H1 (cell line): ENCODE measurements at places on chromosomes 7 and 10. TPM values are rescaled to one million over a fixed set of nuclear protein-coding genes. Genes with fewer than 3 reads are reported as not detected.

Gene SPAM1
- not detected in 2 replicates for total RNA-seq

GRCh38 chr7:139591550-139592195 is 68.2 kb downstream of the CLEC2L start:
- 0 out of 2 replicates have a peak, but pooled peaks cover 12% of the 10 kb centered on the region for H3K36me3 ChIP-seq
- H3K4me3 ChIP-seq: no peak overlapping the region
- H3K27me3 ChIP-seq: no peaks in the 10 kb centered on the region

GRCh38 chr7:8261711-8262695 is at the start of gene ICA1:
Gene ICA1, minus strand, starts transcription at chr7:8262167. Its CDS starts 26,241 bp downstream, at chr7:8235926.
- H3K36me3 ChIP-seq: no peaks in the 10 kb centered on the region
- H3K27me3 ChIP-seq: no peaks in the 10 kb centered on the region
- no peaks in the 10 kb centered on the region for H3K4me1 ChIP-seq
- peak; percentile 89 for DNase-seq

- no peaks in the 10 kb centered on the region for H3K4me1 ChIP-seq
- H3K27ac ChIP-seq: no peak overlapping the region
- no peaks in the 10 kb centered on the region for H3K27me3 ChIP-seq
- no peak overlapping the region for H3K4me3 ChIP-seq
- no peak for DNase-seq
These were observed 141.9 kb upstream of the KLF6 start for GRCh38 chr10:3926675-3927525.

DNA sequence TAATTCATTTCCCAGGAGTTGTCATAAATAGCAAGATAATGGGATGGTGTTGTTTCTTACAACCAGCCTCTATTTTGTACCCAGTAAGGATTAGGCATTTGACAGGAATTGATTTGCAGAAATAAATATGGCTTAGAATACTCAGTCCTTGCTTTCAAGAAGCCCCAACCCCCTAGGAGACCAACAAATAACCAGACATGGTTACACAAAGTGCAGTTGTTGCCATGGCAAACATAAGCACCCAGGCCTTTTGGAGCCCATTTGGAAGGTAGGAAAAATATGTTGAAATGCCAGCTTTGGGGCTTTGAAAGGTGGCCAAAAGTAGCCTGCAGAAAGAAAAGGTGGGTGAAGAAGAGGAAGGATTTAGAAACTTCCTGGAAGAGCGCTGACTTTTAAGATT is 397.5 kb downstream of the CDC14C start:
- H3K4me1 ChIP-seq: no peaks in the 10 kb centered on the region
- no peak overlapping the region for H3K4me3 ChIP-seq
- H3K36me3 ChIP-seq: no peaks in the 10 kb centered on the region
- H3K27ac ChIP-seq: no peak overlapping the region

- H3K27me3 ChIP-seq: peaks cover 42% of the 10 kb centered on the region
- peaks cover 15% of the 10 kb centered on the region for H3K4me1 ChIP-seq
- no peak within 1 kb of the TSS for H3K27ac ChIP-seq
- peak; percentile 60 for DNase-seq
- no peaks in the 10 kb centered on the region; the same call in 1 of the 2 replicates for H3K36me3 ChIP-seq
These were observed at the start of gene VENTX for GRCh38 chr10:133237588-133238465. Gene VENTX, plus strand, starts transcription at chr10:133237855. Its CDS starts 60 bp downstream, at chr10:133237915.

DNA sequence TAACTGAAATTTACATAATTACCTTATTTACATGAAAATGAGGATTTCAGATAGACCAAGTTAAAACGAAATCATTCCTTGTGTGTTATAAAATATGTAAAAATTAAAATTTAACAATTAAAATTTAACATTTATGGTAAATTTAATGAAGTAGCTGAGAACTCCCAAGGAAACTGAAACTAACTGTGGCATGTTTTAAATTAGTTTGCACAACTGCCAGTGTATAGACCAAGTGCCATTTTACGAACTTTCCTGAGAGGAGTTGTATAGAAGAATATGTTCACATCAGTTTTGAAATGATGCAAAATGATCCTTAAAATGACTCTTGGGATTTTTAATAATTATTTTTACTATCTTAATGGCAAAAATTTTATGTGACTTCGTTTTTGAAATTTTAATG is 23.6 kb downstream of the PDLIM1 start:
- no peak overlapping the region for H3K4me3 ChIP-seq
- DNase-seq: no peak
- H3K4me1 ChIP-seq: peaks cover 6% of the 10 kb centered on the region
- H3K36me3 ChIP-seq: peaks cover 3% of the 10 kb centered on the region; the same call in 1 of the 2 replicates
- H3K27ac ChIP-seq: no peak overlapping the region

DNA sequence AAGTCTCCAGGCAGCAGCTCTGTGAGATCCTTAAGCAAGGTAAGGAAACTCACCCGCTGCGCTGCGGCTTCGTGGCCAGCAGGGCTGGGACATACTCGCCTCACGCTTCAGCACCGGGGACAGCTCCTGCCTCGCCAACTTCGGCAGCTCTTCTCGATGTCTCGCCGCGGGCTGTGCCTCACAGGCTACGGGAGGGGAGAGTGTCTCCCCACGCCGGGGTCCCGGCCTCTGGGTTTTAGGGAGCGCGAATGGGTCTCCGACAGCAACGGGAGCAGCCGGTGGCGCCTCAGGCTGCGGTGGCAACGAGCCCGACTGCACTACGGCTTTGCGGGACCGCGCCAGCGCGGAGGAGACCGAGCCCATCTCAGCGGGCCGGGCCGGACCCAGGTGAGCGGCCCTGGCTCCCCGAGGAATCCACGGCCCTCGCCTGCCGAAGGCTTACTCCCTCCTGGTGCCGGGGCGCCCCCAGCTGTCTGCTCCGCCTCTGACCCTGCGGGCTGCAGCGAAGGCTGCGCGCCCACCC is 62.4 kb downstream of the LSM5 start:
- H3K4me3 ChIP-seq: peak overlapping the region; percentile 46
- H3K27me3 ChIP-seq: peaks cover 27% of the 10 kb centered on the region
- H3K36me3 ChIP-seq: no peaks in the 10 kb centered on the region
- no peak overlapping the region for H3K27ac ChIP-seq

DNA sequence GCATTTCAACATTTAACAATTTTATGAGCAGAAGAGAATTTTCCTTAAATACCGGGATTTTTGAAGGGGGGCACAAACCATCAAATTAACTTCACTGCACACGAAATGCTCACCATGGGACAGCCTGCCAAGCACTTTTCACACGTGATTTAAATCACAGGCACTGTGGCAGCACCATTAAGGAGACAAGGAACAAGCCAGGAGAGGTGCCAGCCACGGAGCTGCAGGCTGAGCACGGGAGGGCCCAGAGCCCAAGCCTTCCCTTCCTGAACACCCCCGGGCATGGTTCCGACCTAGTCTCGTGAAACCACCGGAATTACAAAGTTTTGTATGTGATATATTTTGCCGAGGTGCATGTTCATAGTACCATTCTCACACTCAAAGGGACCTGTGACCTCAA is 13.4 kb downstream of the PITRM1 start:
- H3K4me1 ChIP-seq: no peaks in the 10 kb centered on the region
- no peak overlapping the region for H3K4me3 ChIP-seq
- DNase-seq: no peak
- peaks cover 8% of the 10 kb centered on the region; the same call in 1 of the 2 replicates for H3K36me3 ChIP-seq

Gene TFPI2
- total RNA-seq: 8.9 and 10.9 TPM in 2 replicates

DNA sequence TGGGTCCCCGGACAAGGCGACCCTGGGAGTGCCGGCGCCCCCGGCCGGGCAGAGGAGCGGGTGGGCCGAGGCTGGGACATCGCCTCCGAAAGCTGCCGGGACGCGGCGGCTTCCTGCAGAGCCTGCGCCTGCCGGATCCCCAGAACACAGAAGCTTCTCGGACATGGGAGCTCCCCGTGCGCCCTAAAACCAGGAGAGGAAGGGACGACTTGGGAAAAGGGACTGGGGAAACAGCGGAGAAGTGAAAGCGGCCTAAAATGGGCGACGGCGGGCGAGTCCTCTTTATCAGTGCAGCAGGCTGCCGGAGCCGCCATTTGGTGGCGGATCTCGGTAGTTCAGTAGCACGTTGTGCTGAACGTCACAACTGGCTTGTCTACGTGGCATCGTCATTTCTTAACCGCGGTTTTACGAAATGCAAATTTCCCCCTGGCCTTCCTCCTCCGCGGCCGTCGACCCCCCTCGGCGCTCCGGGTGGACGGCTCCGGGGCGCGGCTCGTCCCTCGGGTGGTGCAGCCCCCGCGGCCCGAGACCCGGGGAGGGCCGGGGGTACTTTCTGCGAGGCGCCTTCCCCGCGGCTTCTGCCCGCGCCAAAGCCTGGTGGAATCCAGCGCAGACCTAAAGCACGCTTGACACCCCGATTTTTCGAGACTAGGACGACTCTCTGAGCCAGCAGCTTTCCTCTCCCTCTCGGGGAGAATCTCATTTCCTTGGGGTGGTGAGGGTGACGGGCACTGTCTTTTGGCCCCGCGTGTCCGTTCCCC is 9.9 kb upstream of the SPAG6 start:
- H3K4me3 ChIP-seq: peak overlapping the region; percentile 57
- peak; percentile 78 for DNase-seq
- no peaks in the 10 kb centered on the region for H3K4me1 ChIP-seq
- no peaks in the 10 kb centered on the region for H3K36me3 ChIP-seq
- H3K27me3 ChIP-seq: peaks cover 93% of the 10 kb centered on the region

Gene NUTM2D
- 1.5 and 2.2 TPM in 2 replicates for total RNA-seq

Gene SORCS3
- total RNA-seq: 0.82 and 0.88 TPM in 2 replicates

DNA sequence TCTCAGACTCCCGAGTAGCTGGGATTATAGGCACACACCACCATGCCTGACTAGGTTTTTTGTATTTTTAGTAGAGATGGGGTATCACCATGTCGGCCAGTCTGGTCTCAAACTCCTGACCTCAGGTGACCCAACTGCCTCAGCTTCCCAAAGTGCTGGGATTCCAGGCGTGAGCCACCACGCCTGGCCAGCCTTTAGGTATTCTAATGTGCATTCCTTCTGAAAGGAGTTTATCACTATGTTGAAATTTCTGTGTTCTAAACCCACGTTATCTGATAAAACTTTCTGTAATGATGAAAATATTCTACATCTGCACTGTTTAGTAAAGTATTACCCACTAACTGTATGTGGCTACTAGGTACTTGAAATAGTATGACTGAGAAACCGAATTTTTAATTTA is 110.6 kb upstream of the IMMP2L start:
- no peak overlapping the region for H3K4me3 ChIP-seq
- H3K36me3 ChIP-seq: no peaks in the 10 kb centered on the region
- no peaks in the 10 kb centered on the region for H3K27me3 ChIP-seq
- DNase-seq: no peak

DNA sequence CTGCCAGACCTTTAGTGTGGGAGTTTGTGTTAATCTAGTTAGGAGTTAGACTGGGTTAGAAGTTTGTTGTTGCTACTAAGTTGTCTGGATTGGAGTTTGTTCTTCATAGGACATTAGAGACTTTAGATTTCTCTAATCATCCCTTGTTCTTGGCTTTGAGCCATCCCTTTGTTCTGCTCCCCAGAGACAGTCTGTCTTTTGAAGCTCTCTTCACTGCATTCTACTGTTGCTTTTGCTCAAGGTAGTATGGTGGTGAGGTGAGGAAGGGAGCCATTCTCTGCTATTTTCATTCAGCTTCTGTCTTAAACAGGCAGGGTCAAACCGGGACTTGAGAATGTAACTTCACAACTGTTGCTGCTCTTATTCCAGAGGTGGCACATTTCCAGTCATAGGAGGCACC is 10.4 kb upstream of the TARP start:
- H3K36me3 ChIP-seq: no peaks in the 10 kb centered on the region
- H3K4me3 ChIP-seq: no peak overlapping the region
- no peaks in the 10 kb centered on the region for H3K27me3 ChIP-seq
- H3K4me1 ChIP-seq: no peaks in the 10 kb centered on the region
- no peak for DNase-seq

Gene CCDC3
- total RNA-seq: 3.7 and 3.8 TPM in 2 replicates

DNA sequence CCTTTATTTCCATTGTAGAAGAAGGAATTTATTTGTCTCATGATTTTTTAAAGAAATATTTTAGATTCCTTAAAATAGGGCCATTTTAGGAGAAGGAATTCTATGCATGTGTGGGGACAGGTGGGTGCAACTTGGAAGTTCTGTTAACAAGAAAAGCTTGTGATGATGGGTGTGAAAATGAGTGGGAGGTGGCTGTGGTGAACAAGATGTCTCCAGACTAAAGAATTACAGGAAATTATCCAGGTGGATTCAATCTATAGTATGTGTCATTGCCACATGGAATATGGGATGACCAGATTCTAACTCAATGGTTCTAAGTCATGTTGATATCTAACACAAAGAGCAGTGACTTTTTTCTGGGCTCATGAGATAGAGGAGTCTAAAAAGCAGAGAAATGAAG is 229.6 kb upstream of the IGFBP3 start:
- H3K27ac ChIP-seq: no peak overlapping the region
- H3K4me1 ChIP-seq: peaks cover 1% of the 10 kb centered on the region; the same call in 1 of the 2 replicates
- DNase-seq: no peak
- no peaks in the 10 kb centered on the region for H3K27me3 ChIP-seq
- no peak overlapping the region for H3K4me3 ChIP-seq

DNA sequence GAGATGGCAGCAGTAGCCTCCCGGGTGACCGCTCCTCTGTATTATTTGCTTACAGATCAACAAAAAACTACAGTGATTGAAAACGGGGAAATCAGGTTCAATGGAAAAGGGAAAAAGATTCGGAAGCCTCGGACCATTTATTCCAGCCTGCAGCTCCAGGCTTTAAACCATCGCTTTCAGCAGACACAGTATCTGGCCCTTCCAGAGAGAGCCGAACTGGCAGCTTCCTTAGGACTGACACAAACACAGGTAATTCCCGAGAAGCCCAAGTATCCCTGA is 2.2 kb downstream of the DLX6 start:
- H3K4me3 ChIP-seq: peak overlapping the region; percentile 26; the same call in 1 of the 2 replicates
- peaks cover 86% of the 10 kb centered on the region for H3K27me3 ChIP-seq
- no peaks in the 10 kb centered on the region for H3K36me3 ChIP-seq

- H3K36me3 ChIP-seq: peaks cover 16% of the 10 kb centered on the region
- no peak overlapping the region for H3K4me3 ChIP-seq
- H3K27me3 ChIP-seq: peaks cover 1% of the 10 kb centered on the region
- H3K27ac ChIP-seq: no peak overlapping the region
- DNase-seq: no peak
- no peaks in the 10 kb centered on the region for H3K4me1 ChIP-seq
These were observed 24.2 kb downstream of the NCOA4 start for GRCh38 chr10:46006219-46006618.

Gene LRRTM3
- total RNA-seq: 0.44 and 0.48 TPM in 2 replicates

DNA sequence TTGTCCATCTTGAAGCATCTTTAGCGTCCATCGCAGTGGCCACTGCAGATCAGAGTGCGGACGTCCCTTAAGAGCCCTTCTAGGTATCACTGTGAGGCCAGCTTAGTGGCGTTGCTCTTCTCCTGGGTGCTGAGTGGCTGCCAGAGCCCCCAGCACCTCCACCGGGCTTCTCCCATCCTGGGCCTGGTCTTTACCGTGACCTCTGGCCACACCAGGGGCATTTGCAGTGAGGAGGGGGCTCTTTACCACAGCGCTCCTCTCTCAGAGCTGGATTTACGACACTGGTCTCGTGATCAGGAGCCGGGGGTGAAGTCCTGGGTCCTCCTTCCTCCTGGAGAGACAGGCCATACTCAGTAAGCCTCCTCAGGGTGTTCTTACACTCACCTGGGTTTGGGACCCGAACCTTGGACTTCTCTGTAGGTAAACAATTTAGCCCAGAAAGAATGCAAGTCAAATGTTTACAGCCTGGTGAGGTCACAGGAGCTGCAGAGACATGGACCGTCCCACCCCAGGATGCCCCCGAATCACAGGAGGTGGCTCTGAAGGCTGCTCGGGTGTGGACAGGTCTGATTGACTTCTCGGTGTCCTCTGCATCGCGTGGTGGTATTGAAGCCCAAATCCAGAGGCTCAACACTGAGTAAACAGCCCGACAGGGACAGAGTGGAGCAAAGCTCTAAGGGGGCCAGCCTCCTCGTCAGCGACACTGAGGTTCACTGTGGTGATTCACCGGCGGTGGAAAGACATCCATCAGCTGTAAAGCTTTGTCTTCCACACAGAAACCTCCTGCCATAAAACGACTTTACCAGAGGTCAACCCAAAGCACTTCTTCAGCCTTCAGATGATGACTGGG is 33.0 kb downstream of the JAKMIP3 start:
- H3K27ac ChIP-seq: no peak overlapping the region
- no peaks in the 10 kb centered on the region for H3K27me3 ChIP-seq
- no peak overlapping the region for H3K4me3 ChIP-seq
- DNase-seq: no peak

Gene SSC4D
- 10.8 and 11.8 TPM in 2 replicates for total RNA-seq
